ENCODE measurements at places on chromosomes 6 and 20.

DNA sequence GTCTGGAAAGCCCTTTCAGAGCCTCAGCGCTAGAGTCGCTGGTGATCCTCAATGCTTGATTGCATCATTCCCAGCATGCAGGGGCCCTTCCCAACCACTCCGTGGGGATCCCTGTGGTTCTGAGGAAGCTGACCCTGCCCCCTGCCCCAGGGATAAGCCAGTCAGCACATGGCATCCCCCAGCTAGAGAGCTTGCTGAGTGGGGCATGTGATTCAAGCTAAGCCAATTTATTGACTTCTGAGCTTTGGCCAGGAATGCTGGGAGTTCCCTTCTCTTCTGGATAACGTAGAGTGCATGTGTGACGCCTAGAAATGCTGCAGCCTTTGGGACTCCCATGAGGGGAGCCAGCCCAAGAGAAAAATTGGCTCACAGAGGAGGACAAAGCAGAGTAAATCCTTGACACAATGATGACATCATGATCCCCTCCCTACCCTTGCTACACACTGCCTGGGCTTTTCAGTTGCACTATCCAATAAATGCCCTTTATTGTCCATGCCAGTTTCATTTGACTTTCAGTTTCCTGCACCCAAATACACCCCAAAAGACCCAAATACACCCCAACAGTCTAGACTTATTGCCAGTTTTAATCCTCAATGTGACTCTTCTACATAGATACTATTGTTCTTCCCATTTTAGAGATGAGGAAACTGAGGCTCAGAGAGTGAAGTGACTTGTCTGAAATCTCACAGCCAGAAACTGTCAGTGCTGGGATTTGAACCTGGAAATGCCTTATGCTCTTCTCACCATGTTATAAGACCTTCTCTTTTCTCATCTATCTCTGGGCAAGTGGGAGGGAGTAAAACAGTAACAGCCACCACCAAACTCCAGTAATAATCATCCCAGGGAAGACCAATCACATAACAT is 34.3 kb downstream of the KCNB1 start:
- DNase-seq: no peak

GRCh38 chr6:53119772-53120409 is 28.8 kb downstream of the GCM1 start:
- DNase-seq: no peak

DNA sequence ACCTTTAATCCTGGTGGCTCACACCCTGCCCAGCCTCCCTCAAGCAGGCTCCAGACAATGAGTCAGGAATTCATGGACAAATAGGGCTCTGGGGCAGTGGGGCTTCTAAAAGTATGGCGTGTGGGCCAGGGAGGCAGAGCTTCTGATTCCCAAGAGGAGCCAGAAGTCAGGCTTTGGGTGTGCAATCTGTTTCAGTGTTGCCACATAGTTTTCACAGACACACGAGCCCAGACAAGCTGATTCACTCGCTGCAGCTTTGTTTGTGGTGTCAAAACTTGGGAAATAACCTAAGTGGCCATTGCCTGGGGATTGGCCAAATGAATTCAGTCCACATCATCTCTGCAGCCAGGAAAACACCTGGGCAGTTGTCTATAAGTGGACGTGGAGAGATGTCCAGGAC is 9.2 kb downstream of the PEDS1 start:
- no peak for DNase-seq

DNA sequence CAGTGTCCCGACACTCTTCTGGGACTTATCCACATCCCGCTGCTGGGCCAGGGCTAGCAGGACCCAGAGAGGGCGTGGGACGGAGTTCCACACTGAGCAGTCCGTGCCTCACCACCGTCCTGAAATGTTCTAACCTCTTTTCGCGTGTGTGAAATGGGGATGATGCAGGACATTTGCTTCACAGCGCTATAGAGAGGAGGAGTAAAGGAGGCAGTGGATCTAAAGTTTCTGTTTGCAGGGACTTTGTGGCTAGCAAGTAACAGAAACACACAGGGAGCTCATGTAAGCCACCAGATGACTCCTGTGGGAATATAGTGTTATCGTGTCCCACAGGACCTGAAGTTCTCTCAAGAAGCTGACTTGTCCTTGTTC is 634 bp downstream of the ITPA start:
- no peak for DNase-seq

- DNase-seq: no peak
Measured at GRCh38 chr6:150704447-150705192, 104.9 kb downstream of the PLEKHG1 start.

GRCh38 chr6:113647143-113647889 is 209.8 kb upstream of the MARCKS start:
- no peak for DNase-seq

DNA sequence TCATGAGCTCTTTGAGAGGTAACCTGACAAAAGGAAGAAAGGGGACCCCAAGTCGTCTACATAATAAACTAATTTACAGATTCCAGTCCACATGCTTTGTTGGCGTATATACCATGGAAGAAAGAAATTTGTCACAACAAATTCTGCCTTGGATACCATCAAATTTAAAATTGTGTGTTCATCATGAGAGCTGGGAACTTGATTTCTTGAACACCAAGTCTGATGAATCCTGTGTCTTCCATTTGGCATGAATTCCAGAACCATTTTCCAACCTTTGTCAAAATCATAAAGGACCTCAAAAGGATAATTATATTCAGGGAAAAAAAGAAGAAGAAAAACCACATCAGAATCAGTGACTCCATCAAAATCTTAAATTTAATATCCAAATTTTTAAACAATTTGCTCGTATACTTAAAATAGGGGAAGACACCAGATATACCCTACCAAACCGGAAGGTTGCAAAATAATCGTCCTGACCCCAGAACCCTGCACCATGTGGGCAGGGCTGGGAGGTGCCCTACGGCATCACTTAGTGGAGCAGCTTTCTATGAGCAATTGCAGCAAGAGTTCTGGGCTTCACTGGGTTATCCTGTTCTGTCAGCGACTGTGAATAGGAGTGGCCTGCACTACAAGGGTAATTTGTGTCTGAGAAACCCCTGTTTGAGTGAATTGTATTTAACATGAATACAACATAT is 74.1 kb upstream of the INSM1 start:
- DNase-seq: no peak

Data from cortex of kidney (tissue), 1 donor.